ENCODE measurements at places on chromosomes 5 and 9. TPM values are rescaled to one million over a fixed set of nuclear protein-coding genes. Genes with fewer than 3 reads are reported as not detected.

SHISAL2B gene
- not detected for total RNA-seq

BTNL8 gene
- not detected for total RNA-seq

LHX2 gene
- not detected for total RNA-seq

SV2C gene
- 0.60 TPM for total RNA-seq
